ENCODE measurements at places on chromosomes 5 and 9. TPM values are rescaled to one million over a fixed set of nuclear protein-coding genes. Genes with fewer than 3 reads are reported as not detected.

PCDH1 gene
- 0.46 TPM for total RNA-seq

INSL6 gene
- not detected for total RNA-seq

TAF11L6 gene
- not detected for total RNA-seq

CDH12 gene
- 0.95 TPM for total RNA-seq

SUSD3 gene
- total RNA-seq: not detected

ANKRD20A1 gene
- total RNA-seq: 0.07 TPM

RGS7BP gene
- total RNA-seq: 0.45 TPM

GRCh38 chr9:97575673-97576200, 57.4 kb downstream of the TSTD2 start:
- H3K27me3 ChIP-seq: no peaks in the 10 kb centered on the region
- H3K36me3 ChIP-seq: peaks cover 16% of the 10 kb centered on the region
- no peaks in the 10 kb centered on the region for H3K4me1 ChIP-seq

DNA sequence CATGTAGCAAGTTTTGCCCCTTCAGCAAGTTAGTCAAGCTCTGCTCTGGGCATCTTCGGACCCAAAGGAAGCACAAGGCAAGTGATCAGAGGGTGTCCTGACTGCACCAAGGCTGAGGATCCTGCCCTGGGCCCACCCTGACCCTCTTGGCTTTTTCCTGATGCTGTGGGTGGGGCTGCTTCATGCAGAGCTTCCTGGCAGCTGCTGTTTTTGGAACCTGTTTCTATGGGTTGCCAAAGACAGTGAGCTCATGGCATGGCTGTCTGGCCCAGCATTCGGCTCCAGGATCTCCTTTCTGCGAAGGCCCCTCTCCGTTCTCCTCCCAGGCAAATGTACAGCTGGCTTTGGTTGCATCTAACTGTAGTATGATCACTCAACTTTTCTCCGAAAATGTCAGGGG, 497.9 kb downstream of the ARHGEF28 start:
- no peak overlapping the region for H3K27ac ChIP-seq
- H3K36me3 ChIP-seq: no peaks in the 10 kb centered on the region
- H3K27me3 ChIP-seq: no peaks in the 10 kb centered on the region
- H3K4me3 ChIP-seq: no peak overlapping the region
- no peak for DNase-seq

- H3K4me3 ChIP-seq: no peak overlapping the region
- no peak overlapping the region for H3K27ac ChIP-seq
- no peaks in the 10 kb centered on the region for H3K27me3 ChIP-seq
- H3K4me1 ChIP-seq: no peaks in the 10 kb centered on the region
These were observed 30.5 kb upstream of the ZSWIM6 start for GRCh38 chr5:61301341-61302199.

GRCh38 chr9:69976152-69976551, 67.5 kb upstream of the MAMDC2 start:
- no peak for DNase-seq
- no peak overlapping the region for H3K4me3 ChIP-seq
- H3K36me3 ChIP-seq: no peaks in the 10 kb centered on the region
- no peaks in the 10 kb centered on the region for H3K27me3 ChIP-seq
- no peak overlapping the region for H3K27ac ChIP-seq
- H3K4me1 ChIP-seq: no peaks in the 10 kb centered on the region

DNA sequence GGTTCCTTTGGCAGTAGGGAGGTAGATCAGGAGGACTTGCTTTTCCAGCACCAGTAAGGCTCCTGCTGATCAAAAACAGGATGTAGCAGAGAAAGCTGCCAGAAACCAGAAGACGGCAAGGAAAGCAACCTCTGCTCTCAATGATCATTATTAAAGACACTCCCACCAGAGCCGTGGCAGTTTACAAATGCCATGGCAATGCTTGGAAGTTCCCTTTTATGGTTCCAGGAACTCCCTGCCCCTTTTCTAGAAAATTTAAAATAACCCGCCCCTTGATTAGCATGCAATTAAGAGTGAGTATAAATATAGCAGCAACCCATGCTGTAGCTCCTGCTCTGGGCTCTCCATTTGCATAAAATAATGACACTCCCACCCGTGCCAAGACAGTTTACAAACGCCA, 16.1 kb downstream of the EQTN start:
- no peak overlapping the region for H3K27ac ChIP-seq
- no peaks in the 10 kb centered on the region for H3K27me3 ChIP-seq
- H3K4me3 ChIP-seq: no peak overlapping the region
- H3K36me3 ChIP-seq: no peaks in the 10 kb centered on the region
- DNase-seq: peak; percentile 15
- peaks cover 4% of the 10 kb centered on the region for H3K4me1 ChIP-seq

DNA sequence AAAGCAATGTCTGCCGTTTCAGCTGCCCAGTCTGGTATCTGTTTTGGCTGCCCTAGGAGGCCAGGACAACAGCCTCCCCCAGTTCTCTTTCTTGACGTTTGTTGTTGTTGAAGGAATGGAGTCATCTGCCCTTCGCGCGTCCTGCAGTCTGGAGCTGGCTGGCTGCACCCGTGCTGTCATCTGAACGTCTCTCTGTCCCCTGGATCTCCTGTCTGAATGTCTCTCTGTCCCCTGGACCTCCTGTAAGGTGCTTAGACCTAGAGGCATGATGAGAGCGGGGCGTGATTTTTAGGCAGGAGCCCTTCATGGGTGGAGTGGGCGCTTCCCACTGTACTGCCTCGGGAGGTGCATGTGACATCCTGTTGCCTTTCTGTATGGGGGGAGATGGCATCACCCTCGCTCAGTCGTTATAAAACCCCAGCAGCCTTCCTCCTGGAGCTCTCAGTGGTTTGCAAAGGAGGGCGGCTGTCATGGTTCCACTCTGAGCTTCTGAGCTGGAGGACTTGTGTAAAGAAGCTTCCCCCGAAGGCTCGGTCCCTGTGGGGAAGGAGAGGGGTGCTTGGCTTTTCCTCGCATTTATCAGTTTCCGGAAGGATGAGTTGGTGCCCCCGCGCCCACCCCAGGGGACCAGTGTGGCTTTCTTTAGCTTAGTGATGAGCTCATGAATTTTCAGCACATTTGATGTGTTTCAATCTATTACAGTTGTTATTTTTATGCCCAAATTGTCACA, 49.8 kb upstream of the OLFM1 start:
- no peak overlapping the region for H3K27ac ChIP-seq
- H3K36me3 ChIP-seq: no peaks in the 10 kb centered on the region
- H3K27me3 ChIP-seq: peaks cover 5% of the 10 kb centered on the region

GRCh38 chr9:36878986-36879982, 154.8 kb downstream of the PAX5 start:
- H3K4me1 ChIP-seq: no peaks in the 10 kb centered on the region
- no peak overlapping the region for H3K4me3 ChIP-seq
- H3K27ac ChIP-seq: no peak overlapping the region
- DNase-seq: no peak

GRCh38 chr5:131221888-131222287, 42.0 kb upstream of the CDC42SE2 start:
- H3K36me3 ChIP-seq: no peaks in the 10 kb centered on the region
- no peak overlapping the region for H3K4me3 ChIP-seq
- DNase-seq: no peak
- H3K4me1 ChIP-seq: peaks cover 11% of the 10 kb centered on the region
- no peaks in the 10 kb centered on the region for H3K27me3 ChIP-seq
- no peak overlapping the region for H3K27ac ChIP-seq

DNA sequence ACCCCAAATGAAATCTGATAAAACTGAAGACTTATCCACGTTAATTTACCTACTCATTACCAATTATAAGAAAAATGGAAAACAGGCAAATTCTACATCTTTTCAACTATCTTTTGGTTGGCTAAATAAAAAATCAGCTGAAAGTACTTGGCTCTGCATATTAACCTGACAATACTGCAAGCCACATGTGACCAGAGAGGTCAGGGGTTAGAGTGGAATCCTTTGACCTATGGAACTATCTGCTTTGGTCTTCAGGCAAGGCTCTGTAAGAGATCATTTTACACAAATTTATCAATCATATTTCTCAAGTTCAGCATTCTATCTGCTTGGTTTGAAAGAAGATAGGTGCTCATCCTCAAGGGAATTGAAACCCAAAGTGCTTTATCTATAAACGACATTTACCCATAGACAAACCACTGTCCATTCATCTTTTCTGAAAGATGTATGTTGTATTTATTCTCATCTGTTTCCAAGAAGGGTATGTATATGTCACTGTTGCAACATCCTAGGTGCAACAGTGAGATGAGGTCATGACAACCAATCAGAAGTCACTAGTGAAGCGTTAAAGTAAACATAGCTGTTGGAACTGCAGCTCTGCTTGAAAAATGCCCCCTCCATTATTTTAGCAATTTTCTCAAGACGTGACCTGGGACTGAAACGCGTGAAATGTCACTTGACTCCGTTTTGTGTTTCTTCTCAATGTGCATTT, 144.9 kb upstream of the POU5F2 start:
- no peaks in the 10 kb centered on the region for H3K36me3 ChIP-seq
- no peaks in the 10 kb centered on the region for H3K27me3 ChIP-seq
- H3K4me3 ChIP-seq: no peak overlapping the region
- H3K27ac ChIP-seq: no peak overlapping the region

- H3K27ac ChIP-seq: no peak overlapping the region
- H3K4me1 ChIP-seq: no peaks in the 10 kb centered on the region
- no peaks in the 10 kb centered on the region for H3K27me3 ChIP-seq
- DNase-seq: no peak
These were observed 52.2 kb downstream of the HSD17B3 start for GRCh38 chr9:96249746-96250145.

Data from cardiac muscle cell (in vitro differentiated cells and primary cell).